Brain (organoid and tissue), 16 donors: ENCODE measurements at places on chromosomes 5 and 9.
A peak's percentile ranks its signal among the peaks of the same experiment; 100 is the strongest.

- peak; percentile 50 for DNase-seq
Observed at GRCh38 chr5:58617241-58617640, 34.4 kb downstream of the RAB3C start.

DNA sequence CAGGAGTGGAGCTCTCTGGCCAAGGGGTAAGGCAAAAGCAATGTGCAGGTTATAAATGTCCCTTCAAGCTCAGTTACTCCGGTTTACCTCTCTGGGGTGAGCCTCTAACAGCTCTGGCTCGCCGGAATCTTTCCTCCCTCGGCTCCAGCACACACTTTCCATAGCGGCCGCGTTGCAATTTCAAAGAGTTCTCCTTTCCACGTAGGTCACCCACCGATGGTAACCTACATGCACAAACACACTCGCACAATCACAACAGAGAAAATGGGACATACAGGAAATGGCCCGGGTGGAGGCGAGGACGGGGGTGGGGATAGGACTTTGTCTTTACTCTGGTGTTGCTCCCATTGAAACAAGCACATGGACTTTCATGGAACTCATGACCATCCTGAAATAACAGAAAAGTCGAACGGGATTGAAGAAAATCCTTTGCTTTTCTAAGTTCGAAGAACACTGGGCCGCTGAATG is 1.2 kb downstream of the LHFPL2 start:
- DNase-seq = peak; percentile 47

GRCh38 chr9:14051419-14051818 is 262.5 kb downstream of the NFIB start:
- no peak for DNase-seq

- no peak for DNase-seq
Observed at GRCh38 chr5:115930630-115931337, 31.5 kb upstream of the LVRN start.

DNA sequence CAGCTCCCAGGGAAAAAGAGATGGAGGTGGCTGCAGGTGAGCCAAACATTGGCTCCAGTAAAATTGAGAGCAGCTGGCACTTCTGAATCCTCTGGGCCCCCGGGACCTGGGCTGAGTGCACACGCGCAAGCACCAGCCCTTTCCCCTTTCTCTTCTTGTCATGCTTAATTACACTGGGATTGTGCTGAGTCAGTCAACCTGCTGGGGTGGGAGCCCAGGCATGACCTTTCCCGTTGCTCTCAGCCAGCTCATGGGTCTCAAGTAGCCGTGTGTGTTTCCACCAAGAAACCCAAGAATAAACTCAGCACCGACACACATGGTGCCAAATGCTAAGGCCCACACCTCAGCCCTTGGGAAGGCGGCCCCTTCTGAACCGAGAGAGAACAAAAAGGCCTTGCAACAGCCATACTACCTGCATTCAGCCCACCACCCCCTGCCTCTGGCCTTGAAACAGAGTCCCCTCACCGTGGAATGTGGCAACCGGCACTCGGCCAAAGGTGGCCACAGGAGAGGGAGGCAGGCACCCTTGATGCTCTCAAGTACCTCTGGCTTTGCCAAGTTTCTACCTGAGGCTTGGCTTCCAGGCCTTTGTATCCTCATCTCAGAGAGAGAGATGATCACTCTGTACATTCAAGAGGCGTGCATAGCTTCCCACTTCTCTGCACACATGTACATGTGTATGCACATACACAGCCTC is 28.1 kb downstream of the SLIT3 start:
- DNase-seq = no peak

DNA sequence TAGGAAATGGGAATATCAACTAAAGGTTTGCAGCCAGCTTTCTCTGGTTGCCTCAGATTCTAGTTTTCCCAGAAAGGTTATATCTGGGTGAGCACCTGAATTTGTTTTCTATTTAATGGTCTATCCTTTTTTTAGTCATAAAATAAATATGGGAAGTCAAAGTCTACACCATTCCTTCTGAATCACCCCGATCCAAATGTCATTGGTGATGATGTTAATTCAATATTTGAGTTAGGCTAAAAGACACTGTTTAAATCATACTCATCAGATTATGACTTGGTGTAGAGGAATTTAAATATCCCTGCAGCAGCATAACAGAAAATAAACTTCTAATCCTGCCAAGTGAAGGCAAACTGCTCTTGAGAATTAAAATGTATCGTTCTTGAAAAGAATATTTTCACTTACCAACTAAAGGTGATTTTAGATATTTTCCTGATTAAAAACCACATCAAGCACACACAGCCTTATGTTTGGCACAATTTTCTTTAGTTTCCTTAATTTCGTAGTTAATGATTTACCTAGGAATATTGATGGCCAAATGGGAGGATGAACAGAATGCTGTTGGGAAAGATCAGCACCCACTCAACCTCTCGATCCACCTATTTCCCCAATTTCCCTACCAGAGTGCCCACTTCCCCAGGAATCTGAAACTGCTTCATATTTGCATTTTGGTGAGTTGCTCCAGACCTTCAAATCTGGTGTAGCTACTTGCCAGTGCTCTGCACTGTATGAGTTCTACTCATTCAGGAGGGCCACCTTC is 103.1 kb upstream of the TSLP start:
- DNase-seq = no peak

GRCh38 chr5:63911871-63912270 is 50.4 kb downstream of the HTR1A start:
- DNase-seq = no peak

DNA sequence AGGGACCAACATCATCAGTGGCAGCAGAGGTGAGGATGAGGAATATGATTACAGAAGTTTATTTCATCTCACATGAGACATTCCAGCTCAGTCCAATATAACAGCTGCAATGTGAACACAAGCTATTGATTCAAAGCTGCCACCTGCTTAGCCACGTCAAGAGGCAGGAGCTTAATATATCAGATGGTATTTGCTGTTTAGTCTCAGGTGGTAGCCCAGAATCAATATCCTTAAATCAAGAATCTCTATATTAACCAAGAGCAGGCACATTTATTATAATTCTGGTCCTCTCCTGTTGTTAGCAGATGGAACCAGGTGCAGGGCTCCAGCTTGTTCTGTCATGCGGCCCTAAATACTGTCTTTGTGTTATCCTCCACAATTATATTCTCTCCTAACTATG is 431.6 kb downstream of the ICE1 start:
- peak; percentile 22 for DNase-seq

DNA sequence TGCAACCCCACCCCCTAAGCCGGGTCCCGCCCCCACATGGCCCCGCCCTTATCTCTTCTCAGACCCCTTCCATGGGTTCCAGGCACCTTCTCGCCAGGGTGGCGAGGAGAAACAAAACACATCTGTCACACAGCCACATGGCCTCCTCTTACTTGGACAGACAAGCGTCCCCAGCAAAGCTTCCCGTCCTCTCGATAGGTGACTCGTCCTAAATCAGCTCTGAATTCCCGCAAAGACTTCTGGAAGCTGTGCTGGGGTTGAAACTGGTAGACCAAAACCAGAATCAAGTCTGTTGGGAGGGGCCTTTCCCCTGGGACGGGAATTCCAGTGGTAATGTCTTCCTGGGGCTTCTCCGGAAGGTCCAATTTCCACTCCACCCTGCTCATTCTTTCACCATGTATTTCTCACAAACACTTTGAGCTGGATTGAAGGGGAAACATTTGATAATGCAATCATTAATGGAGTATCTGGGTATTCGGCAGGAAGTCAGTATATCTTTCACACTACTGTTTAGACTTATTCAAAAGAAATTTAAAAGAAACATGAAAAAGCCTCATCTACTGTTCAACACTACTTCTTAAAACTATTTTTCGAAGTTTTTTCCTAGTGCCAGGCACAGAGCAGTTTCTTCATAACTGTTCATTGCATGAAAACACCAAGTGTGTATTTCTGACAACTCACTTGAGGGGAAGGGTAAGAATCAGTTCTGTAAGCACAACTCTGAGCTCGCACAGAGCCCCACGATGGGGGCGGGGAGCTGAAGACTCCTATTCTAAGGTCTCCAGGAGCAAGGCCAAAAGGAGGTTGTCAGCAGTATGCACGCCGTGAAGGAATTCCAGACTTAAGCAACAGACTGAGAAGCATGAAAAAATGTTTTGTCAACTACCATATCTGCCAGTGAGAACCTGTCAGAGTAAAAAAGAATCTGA is 644 bp upstream of the CTNNAL1 start:
- DNase-seq = peak; percentile 21

DNA sequence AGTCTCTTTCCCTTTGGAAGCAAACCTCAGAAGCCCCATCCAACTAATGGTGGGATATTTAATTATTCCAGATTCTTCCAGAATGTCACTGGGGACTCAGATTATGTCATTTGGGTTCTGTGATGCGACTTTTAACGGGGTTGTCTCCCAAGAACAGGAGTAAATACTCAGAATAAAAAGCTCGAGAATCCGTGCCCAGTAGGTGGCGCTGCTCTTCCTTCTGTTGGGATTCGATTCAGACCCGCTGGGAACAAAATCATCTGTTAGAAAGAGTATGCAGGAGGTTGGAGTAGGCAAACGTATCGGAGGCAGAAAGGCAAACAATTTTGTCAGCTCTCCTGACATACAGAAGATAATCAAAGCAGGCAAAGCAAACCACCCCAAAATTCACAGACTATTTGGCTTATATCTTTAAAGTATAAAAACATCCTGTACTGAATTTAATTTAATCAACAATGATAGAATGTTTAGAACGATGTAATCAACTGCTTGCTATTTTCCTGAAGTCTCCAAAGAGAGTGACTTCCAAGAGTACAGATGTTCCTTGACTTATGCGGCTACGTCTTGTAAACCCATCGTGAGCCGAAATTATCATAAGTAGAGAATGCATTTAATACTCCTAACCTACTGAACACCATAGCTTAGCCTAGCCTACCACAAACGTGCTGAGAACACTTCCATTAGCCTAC is 169.8 kb upstream of the RAI14 start:
- DNase-seq = peak; percentile 88

- DNase-seq = no peak
Observed at GRCh38 chr5:132100672-132101261, 27.2 kb downstream of the CSF2 start.

GRCh38 chr5:159916841-159917761 is 819 bp downstream of the ADRA1B start:
- DNase-seq = no peak

DNA sequence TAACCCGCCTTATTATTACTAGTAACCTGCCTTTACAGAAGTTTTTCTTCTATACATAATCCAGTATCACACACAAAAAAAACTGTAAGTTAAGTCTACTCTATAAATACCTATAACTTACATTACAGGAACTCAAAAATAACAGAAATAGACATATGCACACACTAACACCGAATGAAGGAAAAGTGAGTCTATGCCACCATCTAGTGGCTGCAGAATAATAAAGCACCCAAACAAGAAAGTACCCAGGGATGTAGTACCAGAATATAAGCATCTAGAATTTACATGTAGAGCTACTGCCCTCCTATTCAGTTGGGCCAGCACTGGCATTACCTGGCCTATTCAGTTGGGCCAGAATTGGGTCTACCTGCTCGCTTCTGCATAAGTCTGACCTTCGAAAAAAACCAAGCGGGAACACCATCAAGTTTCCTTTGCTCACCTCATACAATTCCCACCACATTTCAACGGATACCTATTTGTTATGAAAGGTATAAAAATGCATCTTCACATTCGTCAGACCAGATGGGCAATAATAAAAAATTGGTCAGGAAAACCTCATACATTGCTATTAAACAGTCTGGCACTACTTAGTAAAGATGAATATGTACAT is 4.0 kb upstream of the NIPSNAP3A start:
- peak; percentile 90 for DNase-seq

- DNase-seq = no peak
Observed at GRCh38 chr5:169803077-169803981, 166.3 kb downstream of the DOCK2 start.

DNA sequence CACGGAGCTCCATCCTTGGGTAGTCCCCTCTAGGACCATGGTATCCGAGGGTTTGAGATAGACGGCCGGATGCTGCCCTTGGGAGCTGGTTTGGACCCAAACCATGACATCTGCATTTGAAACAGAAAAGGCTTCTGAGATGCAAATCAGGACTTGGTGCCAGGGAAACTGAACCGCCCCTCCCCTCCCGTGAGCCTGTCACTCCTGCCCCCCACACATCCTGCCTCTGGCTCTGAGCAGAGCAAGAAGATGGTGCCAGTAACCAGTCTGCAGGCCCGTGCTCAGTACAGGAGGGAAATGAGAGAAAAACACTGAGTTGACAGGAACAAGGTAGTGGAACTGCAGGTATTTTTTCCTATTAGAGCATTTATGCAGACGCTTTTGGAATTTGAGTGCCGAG is 18.6 kb downstream of the ARPC5L start:
- peak; percentile 51 for DNase-seq

- DNase-seq = no peak
Observed at GRCh38 chr5:158140120-158140731, 281.3 kb upstream of the CLINT1 start.

GRCh38 chr5:2901511-2901910 is 150.0 kb upstream of the IRX2 start:
- DNase-seq = no peak

DNA sequence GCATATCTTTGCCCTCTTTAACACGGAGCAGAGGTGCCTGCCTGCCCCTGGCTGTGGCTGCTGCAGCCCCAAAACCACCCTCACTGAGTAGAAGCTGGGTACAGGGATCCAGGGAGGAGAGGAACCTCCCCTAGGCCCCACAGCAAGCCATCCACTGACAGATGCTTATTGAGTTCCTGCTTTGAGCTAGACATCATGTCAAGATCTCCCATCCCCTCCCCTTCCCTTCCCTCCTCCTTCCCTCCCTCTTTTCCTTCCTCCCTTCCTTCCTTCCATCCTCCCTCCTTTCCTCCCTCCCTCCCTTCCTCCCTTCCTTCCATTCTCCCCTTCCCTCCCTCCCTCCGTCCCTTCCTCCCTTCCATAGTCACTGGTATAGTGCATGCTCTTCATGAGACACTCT is 29.3 kb downstream of the GOLGA2 start:
- no peak for DNase-seq

DNA sequence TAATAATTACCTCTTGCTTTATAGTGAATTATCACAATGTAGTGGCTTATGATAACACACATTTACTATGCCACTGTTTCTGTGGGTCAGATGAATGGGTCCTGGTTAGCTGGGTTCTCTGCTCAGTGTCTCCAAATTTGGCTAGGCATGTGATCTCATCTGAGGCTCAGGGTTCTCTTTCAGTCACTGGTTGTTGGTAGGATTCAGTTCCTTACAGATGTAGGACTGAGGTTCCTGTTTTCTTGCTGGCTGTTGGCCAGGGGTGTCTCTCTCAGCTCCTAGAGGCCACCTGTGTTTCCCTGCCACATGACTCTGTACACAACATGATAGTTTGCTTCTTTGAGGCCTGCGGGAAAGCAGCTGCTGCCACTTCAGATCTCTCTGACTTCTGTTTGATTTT is 7.1 kb downstream of the NFX1 start:
- DNase-seq = no peak

- DNase-seq = no peak
Observed at GRCh38 chr9:25936031-25936430, 257.8 kb upstream of the TUSC1 start.

GRCh38 chr5:177576169-177576568 is 15.8 kb upstream of the TMED9 start:
- DNase-seq = no peak
